ENCODE measurements at places on chromosomes 3 and 15. TPM values are rescaled to one million over a fixed set of nuclear protein-coding genes. Genes with fewer than 3 reads are reported as not detected.

Gene CCDC9B
- 34.4 TPM for total RNA-seq

Gene PLD1
- total RNA-seq: 49.6 TPM

Gene COL7A1
- total RNA-seq: 52.8 TPM

DNA sequence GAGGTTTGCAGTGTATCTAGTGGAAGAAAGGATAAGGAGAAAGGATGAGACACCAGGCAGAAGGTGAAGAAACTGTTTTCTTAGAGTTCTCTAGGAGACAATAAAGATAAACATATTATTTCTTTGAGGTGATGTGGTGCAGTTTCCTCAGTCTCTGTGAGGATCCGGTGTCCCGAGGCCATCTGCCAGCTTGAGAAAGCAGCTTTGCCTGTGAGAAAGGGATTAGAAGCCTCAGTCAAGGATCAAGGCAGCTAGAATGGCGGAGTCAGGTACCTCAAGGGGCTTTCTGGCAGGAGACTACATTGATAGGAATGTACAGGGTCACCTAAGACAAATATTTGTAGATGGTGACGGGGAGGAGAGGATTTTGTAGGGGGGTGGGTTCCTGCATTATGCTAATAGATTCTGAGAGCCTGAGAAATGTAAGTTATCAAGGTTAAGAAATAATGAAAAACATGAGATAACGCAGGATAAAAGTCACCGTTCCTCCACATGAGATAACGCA is 103.9 kb upstream of the MB21D2 start:
- H3K4me3 ChIP-seq: no peak overlapping the region
- H3K36me3 ChIP-seq: no peaks in the 10 kb centered on the region
- DNase-seq: no peak
- no peaks in the 10 kb centered on the region for H3K27me3 ChIP-seq

Data from esophagus squamous epithelium (tissue), 5 donors.